ENCODE measurements at places on chromosomes 11 and 22.

DNA sequence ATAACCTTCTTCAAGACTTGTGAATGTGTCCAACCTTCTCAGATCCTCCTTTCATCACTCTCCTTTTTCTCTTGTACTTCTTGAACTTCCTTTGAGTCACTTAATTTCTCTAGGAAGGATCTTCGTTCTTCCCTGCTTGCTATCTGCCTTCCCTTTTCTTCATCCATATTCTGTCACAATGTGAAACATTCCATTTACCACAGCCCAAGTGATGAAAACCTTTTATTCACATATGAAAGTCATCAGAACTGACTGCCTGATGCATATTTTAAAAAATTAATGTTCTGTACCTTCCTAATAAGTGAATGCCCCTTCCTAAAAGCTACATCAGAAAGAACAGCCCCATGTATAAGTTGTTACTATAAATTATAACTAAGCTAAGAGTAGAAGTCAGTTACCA lies 520.4 kb upstream of the LUZP2 start:
- no peak for DNase-seq

DNA sequence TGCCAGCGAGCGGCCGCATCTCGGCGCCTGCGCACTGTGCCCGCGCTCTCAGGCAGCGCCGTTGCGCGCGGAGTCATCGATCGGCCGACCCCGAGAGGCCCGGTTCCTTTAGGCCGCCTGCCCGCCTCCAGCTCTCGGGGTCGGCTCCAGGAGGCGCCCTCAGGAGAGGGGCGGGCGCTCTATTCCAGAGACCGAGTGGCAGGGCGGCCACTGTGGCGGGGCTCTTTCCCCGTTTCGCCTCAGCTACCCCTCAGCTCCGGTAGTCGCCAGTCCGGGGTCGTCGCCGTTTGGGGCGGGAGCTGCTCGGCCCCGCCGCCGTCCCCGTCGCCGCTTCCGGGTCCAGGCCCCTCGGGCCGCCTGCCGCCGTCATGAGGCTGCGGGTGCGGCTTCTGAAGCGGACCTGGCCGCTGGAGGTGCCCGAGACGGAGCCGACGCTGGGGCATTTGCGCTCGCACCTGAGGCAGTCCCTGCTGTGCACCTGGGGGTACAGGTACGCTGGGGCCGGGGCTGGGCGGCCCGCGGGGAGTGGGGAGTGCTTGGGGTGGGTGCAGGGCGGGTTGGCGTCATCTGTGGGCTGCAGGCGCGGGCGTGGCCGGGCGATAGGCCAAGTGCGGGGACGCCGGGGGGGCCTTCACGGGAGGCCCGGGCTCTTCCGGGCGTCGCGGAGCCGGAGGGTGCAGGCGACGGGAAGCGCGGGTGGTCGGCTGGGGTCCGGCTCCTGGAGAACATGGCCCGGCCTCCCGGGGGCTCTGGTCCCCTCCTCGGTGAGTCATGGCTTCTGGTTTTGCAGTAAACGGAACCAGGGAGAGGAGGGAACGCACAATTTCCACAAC lies at the start of gene FBXO7:
FBXO7 (plus strand) TSS at position 177 of the 833 bp plus-strand sequence; CDS start at position 369, 192 bp downstream.
- peak; percentile 78 for DNase-seq

DNA sequence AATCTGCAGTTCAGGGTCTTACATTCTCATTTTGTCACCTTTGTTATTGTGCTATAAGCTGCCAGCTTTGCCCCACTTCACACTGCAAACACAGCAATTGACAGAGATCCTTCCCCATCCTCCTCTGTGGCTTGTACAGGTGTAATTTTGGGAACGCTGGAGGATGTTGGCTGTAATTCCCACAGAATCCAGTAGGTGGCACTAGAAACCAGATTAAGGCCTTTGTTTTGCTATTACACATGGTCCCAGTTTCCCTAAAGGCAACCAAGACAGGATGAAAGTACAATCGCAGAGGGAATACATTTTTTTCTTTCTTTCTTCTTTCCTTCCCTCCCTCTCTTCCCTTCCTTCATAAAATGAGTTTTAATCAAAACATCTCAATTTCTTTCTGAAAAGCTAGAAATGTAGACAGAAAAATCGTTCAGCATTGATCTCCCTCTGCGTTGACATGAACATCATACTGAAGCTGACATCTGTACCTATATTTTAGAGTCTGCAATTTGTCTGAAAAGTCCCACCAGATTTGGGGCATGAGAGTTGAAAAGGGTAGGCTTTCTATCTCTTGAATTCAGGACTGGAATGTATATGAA lies 21.3 kb upstream of the NELL1 start:
- peak; percentile 39 for DNase-seq

GRCh38 chr11:15093432-15093831 lies 20.0 kb downstream of the CALCB start:
- DNase-seq = no peak

GRCh38 chr11:39288011-39288410 lies 2171.4 kb downstream of the LRRC4C start:
- no peak for DNase-seq

GRCh38 chr11:12122083-12122482 lies 11.7 kb downstream of the MICAL2 start:
- no peak for DNase-seq

DNA sequence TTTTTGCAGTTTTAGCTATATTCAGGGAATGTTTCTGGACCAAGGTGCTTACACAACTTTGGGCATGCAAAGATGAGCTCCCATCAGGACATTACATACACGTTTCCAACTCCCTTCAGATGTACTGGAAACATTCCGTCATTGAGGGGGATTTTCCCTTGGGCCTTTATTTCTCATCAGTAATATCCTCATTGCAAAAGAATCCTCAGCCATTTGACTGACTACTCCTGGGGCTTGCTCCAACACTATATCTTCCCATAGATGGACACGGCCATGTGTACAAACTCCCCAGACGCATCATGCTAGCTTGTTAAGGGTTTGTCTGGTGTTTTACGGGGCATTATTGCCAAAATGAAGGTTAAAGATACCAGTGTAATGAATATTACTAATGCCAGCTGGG lies 59.3 kb upstream of the NUP160 start:
- DNase-seq = no peak

DNA sequence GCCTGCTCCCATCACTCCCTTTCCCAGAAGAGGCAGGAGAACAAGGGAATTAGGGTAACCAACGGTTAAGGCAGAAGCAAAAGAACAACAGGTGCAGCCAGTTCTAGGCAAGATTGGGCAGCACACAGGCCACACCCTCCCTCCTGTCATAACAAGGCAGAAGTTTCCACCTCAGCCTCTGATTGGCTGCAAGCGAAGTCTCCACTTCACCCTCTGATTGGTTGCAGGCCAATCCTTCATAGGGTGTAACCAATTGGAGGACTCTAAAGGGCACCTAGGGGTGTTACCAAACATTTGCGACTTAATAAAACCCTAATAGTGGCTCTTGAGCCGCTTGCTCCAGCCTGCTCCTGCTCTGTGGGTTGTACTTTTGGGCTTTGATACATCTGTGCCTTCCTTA lies 153.8 kb downstream of the CACNA1I start:
- DNase-seq = peak; percentile 6

DNA sequence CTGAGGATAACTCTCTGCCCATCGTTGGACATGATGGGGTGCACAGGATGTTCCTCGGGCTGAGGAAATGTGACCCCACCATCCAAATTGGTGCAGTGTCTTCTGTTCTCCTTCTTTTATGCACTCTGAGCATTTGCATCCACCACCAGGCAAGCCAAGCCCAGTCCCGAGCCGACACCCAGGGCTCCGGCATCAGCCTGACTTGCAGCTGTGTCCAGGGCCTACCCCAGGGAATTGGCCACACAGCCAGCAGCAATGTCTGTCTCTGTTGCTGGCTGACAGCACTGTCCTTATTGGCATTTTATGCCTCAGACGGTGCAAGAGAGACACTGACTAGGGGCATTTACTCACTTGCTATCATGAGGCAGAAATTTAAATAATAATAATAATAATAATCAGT lies 25.4 kb upstream of the CPT1A start:
- no peak for DNase-seq

DNA sequence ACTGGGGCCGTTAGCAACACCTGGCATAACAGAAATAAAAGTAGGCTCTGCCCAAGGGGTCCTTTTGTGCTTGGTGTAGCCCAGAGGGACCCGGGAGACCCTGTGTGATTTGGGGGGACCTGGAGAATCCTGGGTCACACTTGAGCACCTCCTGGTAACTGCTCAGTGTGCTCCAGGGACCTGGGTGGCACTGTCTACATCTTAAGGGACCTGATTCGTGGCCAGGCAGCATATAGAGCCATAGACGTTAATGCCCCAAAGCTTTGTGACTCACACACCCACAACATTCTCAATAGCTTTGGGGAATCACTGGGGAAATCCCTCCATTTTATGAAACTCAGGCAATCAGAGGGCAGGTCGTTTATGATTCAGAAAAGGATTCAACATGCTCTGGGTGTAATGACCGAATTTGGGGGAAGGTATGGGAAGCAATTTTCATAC lies 3.6 kb upstream of the IGF2 start:
- DNase-seq = no peak

DNA sequence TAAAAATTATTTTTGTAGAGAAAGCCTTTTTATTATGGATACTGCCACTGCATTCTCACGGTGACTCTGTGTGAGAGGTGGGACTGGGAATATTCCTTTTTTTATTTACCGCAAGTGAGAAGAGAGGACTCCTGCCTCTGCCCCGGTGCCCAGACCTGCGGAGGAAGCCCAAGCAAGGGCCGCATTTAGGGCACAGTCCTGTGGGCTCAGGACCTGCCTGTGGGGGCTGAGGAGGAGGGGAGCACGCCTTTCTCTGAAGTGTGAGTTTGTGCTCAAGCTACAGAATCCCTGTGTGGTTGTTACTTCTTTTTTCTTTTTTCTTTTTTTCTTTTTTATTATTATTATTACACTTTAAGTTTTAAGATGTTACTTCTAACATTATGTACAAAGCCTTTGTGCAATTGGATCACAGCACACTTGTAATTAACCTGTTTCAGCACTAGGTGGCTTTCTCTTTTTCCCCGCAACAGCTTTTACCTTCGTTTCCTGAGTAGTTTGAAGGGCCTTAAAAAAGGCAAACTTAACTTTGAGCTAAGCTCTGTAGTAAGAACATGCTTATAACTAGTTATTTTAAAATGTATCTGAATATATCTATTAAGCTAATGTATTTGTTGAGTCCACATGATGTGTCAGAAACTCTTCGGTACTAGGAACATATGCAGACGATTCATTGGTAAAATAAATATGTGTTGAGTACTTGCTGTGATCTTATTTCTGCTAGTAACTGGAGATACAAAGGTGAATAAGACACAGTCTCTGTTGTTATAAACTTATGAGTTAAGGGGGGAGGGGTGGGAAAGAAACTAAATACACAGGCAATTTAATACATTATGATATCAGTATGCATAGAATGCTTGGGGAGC lies 18.3 kb downstream of the AMOTL1 start:
- peak; percentile 28 for DNase-seq

GRCh38 chr22:27509132-27509920 lies 292.2 kb downstream of the MN1 start:
- no peak for DNase-seq

GRCh38 chr11:47603295-47603694 lies 9.1 kb upstream of the C1QTNF4 start:
- no peak for DNase-seq

DNA sequence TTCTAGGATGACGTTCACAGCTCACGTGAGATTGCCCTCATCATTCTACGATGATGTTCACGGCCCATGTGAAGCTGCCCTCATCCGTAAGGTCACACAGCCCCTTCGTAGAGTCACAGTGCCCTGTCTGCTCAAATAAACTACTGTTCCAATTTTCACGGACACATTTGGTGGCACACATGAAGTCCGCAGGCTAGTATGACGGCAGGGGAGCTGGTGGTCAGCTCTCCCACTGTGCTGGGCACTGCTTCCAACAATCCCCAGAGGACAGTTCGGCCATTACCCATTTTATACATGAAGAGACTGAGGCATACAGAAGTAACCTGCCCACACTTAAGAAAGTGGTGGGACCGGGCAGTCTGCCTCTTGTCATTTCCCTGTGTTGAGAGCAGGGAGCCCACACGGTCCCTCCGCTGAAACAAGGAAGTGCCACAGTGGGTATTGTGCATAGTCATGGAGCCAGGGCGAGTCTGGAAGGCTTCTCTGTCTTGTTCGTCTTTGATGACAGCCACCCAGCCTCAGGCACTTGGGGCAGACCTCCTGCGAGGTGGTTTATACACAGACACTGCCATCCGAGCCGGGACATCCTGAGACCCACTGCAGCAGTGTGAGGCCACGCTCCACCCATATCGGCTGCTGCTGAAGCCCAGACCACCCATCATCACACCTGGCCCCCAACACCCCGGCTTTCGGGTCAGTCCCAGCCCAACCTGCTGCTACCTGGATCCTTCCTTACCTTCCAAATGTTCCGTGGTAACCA lies 114.3 kb downstream of the PHF21B start:
- no peak for DNase-seq

- no peak for DNase-seq
Observed at GRCh38 chr11:1100417-1101245, 26.0 kb downstream of the MUC2 start.

DNA sequence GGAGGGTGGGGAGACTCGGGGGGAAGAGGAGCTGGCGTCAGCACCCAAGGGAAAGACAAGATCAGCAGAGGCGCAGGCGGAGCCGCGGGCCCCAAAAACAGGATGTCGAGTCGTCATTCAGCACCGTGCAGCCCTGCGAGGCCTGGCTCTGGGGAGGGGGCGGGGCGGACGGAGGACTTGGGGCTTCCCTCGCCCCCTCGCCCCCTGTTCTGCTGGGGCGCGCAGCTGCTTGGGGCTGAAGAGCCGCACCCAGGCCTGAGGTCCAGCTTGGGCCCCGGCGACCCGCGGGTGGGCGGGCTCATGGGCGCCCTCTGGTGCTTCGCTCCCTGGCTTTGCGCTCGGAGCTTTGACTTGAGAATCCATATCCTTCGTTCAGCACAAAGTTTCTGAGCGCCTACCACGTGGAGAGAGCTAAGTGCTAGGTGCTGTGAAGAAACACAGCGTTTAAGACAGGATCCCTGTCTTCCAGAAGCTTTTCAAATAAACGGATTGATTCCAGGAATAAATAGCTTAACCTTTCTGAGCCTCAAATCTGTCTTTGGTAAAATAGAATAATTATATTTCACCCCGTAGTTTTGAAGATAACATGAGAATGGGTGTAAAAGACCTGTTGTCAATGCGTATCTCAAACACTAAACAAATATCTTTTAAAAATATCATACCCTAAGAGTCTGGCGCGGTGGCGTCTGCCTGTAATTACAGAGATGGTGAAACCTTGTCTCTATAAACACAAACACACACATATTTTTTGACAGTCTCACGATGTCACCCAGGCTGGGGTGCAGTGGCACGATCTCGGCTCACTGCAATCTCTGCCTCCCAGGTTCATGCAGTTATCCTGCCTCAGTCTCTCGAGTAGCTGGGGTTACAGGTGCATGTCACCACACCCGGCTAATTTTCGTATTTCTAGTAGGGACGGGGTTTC lies 929 bp upstream of the RHOG start:
- DNase-seq = peak; percentile 66

GRCh38 chr11:100849009-100849900 lies 162.2 kb downstream of the ARHGAP42 start:
- DNase-seq = no peak

DNA sequence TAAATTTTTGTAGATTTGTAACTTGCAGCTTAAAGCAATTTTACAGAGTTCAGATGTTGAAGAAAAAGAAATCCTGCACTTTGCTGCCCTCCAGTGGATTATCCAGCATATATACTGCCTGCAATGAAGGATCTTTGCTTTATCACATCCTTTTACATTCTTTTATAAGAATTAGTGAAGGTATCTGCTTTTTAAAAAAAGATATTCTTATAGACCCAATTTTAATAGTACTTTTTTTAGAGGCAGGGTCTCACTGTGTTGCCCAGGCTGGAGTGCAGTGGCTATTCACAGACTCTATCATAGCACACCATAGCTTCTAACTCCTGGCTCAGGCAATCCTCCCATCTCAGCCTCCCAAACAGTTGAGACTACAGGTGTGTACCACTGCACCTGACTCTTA lies 60.7 kb downstream of the TTC17 start:
- no peak for DNase-seq

Data from GM12891 (cell line).